ENCODE measurements at places on chromosomes 2 and 18. TPM values are rescaled to one million over a fixed set of nuclear protein-coding genes. Genes with fewer than 3 reads are reported as not detected.
A peak's percentile ranks its signal among the peaks of the same experiment; 100 is the strongest.

DNA sequence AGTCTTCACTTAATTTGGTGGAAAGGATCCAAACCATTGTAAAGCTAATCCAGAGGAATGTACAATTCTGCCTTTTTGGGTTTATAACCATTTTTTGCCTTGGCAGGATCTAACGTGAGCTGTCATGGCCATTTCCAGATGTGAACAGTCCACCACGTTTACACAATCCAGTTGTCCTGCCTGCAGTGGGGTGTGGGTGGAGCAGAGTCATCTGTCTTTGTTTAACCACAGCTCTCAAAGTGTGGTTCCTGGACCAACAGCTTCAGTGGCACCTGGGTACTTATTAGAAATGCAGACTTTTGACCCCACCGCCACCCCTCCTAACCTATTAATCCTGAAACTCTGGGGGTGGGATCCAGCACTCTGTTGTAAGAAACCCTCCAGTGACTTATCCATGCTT is 35.9 kb downstream of the FHOD3 start:
- no peak for DNase-seq

DNA sequence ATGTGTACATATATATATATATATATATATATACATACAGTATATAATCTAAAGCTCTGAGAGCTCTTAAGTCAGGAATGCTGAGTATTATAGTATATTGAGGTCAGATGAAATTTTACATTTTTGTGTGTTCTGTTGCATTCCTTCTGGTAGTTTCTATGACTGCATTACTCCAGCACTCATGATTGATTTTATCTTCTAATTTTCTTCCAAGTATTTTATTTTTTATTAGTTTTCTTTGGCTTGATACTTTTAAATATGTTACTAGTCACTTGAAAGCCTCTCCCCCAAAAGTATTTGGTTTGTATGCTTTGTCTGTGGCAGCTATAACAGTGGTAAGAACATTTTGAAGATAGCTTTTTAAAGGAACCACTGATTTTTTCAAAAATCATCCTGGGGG is 25.0 kb downstream of the METTL21A start:
- DNase-seq: no peak

FAM228A gene
- 0.36 TPM for total RNA-seq

GRCh38 chr18:74283646-74284045 is 8.1 kb downstream of the CYB5A start:
- DNase-seq: no peak

DNA sequence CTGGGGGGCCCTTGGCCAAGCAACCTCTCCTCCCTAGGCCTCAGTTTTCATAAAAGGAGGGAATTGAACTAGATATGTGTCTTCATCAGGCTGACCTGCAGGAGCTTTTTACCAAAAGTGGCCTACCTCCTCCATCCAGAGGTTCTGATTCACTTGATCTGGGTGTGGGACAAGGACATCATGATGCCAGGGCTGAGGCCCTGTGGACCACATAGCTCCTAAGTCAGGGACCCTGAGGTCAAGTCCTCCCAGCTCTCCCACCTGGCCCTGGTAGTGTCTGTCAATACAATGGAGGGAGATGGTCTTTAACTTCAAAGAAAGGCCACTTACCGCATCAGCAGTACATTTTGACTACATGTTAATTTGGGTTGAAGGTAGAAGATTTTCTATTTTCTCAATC is 10.4 kb downstream of the IL1RN start:
- DNase-seq: no peak

GRCh38 chr18:3585656-3586509 is 135.9 kb downstream of the TGIF1 start:
- DNase-seq: peak; percentile 55

GRCh38 chr2:232981767-232982360 is 31.2 kb downstream of the NGEF start:
- DNase-seq: no peak

- no peak for DNase-seq
Observed at GRCh38 chr2:227479865-227480475, 8.0 kb downstream of the AGFG1 start.

GRCh38 chr2:239803766-239804115 is 221.4 kb downstream of the NDUFA10 start:
- DNase-seq: no peak

DNA sequence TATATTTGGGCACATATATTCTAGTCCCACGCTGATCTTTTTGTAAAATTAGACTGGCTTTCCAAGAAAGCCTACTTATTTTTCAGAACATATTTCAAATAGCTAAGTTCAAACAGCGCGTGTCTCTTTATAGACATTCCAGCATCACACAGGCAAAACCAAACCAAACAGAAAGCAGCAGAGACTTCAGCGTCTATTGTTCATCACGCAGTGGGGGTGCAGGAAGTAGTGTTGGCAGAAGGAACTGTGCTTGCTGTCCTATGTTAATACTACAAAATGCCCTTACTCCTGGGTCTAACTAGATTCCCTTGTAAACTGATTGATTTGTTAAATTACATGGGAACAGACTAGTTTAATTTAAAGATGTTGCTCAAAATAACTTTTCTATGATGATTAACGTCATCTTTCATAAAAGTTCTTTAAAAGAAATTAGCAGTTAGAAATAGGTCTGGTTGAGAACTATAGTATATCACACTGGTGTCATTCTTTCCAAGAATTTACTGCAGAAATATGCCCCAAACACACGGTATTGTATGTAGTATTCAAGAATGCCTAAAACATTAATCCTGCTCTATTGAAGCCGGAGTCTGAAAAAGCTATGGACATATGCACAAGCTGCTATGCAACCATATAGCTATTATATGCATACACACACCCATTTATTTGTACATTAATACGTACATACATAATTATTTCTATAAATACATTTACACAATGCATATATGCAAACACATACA is 436.3 kb downstream of the CBLN2 start:
- no peak for DNase-seq
